ENCODE measurements at places on chromosomes 2 and 18.

DNA sequence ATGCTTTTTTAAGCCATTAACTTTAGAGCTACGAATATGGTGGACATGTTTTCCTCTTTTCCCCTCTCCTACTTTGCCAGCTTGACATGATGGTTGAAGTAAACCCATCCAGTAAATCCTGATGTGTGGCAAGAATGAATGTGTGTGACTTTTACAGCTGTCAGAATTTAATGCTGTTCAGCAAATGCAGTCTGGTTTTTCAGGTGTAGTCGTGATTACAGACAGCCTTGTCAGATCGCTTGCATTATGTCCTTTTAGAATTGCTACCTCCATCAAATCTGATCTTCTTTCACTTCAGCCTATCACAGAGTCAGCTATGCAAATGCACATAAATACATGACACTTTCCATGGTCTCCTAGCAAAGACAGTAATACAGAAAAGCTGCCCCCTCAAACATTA lies 278.5 kb downstream of the FBXO15 start:
- DNase-seq: no peak

DNA sequence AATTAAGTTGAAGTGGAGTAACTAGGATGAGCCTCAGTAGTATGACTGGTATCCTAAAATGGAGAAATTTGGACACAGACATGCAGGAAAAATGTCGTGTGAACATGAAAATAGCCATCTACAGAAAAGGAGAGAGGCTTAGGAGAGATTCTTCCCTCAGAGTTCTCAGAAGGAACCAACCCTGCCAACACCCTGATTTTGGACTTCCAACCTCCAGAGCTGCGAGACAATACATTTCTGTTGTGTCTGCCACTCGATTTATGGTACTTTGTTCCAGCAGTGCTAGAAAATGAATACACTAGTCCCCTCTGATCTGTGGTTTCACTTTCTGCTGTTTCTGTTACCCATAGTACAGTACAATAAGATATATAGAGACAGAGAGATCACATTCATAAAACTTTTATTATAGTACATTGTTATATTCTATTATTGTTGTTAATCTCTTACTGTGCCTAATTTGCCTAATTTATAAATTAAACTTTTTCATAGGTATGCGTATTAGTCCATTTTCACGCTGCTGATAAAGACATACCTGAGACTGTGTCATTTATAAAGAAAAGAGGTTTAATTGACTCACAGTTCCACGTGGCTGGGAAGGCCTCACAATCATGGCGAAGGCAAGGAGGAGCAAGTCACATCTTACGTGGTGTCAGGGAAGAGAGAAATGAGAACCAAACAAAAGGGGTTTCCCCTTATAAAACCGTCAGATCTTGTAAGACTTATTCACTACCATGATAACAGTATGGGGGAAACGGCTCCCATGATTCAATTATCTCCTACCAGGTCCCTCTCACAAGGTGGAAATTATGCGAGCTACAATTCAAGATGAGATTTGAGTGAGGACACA lies 41.3 kb downstream of the PLEKHA3 start:
- no peak for DNase-seq

- no peak for DNase-seq
These were observed 32.9 kb downstream of the INO80C start for GRCh38 chr18:35464831-35465279.

GRCh38 chr2:26969077-26969844 lies 1.2 kb upstream of the MAPRE3 start:
- DNase-seq: no peak

GRCh38 chr18:2466978-2467377 lies 104.3 kb downstream of the METTL4 start:
- no peak for DNase-seq

DNA sequence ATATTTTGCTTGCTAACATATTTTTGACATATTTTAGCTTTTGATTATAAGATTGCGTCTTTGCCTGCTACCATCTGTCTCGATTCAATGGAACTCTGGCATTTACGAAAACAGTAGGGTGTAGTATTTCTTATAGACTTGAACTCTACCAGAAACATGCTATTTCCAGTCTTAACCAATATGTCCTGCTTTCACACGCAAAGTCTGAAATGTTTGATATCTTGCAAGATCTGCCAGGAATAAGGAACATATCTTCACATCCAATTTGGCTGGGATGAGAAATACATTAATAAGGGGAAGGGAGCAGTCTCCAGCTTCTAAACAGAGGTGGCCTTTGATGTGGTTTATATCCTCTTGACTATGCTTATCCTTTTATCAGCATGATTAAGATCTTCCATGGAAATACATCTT lies 299.4 kb downstream of the ZNF521 start:
- DNase-seq: no peak

DNA sequence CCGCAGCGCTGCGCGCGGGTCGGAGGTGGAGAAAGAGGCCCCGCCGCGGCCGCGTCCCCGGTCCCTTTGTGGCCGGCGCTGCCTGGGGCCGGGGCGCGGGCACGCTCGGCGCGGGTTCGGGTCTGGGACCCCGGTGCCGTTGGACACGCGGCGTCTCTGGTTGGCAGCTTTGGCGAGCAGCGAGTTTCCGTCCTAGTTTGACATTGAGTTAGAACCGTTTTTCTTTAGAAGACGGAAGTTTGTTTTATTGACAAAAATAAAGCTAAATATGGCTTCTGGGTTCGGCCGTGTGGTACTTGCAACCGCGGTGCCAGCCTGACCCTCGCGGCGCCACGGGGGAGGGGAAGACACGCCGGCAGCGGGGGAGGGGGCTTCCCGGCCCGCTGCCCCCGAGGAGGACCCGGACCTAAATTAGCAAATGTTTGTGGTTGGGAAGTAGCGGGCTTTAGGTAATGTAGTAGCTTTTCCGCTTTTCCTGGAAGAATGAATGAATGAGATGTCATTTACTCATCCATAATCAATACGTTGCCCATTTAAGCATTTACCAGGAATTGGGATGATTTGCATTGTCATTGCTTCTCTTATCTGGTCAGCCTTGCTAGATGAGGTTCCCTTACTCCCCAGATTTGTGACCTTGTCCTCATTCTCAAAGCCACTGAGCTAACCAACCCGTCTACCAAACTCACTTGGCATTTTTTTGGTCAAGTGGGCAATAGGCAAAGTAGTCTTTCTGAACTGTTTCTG lies 530 bp downstream of the GALNT1 start:
- no peak for DNase-seq

- DNase-seq: no peak
These were observed 41.2 kb downstream of the MCFD2 start for GRCh38 chr2:46874236-46874929.

- DNase-seq: no peak
These were observed 38.7 kb downstream of the SLC4A5 start for GRCh38 chr2:74304332-74305148.

GRCh38 chr2:48116497-48116896 lies 210.2 kb upstream of the FBXO11 start:
- DNase-seq: no peak

DNA sequence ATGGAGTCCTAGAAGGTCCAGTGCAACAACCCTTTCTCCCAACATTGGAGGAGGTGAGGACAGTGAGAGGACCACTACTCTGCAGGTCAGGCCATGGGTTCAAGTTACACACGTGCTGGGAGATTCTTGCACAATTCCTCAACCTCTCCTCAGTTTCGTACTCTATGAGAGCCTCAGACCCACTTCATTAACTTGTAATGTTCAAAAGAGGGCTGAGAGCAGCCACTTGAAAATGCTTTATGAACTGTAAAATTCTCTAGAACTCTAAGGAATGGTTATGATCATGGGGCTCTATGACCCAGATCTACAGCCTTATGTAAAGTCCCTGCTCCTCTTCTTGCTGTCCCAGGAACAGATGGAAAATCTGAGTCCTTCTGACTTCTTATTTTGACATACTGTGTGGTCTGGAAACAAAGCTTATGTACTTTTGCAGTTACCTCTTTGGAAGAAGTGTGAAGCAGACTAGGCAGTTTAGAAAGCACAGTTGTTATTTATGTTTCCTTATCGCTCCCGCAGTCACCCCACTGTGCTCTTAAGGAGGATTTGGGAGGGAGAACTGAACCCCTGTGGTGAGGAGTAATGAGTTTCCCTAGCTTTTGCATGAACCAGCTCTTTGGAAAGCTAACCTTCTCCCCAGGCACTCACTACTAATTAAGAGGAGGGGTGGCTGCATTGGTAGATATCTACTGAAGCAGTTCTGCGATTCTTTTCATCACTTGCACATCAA lies 296.6 kb downstream of the LRRTM1 start:
- DNase-seq: peak; percentile 61

DNA sequence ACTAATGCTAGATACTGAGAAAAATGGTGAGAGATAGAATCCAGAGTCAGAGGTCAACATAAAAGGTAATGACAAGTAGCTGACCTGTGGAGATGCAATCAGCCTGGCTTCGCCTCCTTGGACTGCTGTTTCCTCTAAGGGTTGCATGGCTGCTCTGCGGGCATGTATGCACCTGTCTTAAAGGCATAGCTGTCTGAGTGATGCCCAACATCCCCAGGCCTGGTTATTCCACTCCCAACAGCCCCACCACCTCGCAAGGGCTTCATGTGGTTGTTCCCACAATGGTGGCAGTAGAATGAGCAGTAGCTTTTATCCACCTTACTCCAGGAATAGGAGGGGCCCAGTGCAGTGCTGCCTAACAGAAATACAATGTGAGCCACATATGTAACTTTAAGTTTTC lies 69.7 kb upstream of the ALK start:
- DNase-seq: no peak

DNA sequence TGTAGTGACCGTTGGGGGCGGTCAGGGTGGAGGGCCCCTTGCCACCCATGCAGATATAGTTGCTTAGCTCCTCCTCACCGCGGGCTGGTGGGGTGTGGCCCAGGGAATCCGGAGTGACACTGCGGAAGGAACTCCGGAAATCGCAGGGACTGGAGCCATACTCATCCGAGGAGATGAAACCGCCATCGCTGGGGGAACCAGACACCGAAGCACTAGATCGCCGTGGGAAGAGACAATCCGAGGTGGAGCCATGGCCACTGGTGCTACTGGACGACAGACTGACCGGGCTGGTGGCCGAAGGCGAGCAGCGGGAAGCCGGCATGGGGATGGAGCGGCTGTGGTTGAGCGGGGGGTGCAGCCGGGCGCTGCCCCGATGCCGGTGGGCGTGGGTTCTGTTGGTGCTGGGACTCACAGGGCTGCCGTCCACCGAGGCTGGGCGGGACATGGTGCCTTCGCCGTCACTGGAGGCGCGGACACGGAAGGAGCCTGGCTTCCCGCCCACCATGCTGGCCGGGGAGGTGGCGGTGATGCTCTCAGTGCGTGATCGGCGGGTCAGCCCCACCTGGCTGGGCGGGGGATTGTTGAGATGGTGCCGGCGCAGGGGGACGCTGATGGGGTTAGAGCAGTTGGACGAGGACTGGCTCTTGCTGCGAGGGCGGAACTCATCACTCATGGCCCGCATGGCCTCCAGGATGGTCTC lies 2.2 kb downstream of the IRS1 start:
- DNase-seq: no peak

GRCh38 chr2:213086050-213086449 lies 65.4 kb downstream of the IKZF2 start:
- no peak for DNase-seq

DNA sequence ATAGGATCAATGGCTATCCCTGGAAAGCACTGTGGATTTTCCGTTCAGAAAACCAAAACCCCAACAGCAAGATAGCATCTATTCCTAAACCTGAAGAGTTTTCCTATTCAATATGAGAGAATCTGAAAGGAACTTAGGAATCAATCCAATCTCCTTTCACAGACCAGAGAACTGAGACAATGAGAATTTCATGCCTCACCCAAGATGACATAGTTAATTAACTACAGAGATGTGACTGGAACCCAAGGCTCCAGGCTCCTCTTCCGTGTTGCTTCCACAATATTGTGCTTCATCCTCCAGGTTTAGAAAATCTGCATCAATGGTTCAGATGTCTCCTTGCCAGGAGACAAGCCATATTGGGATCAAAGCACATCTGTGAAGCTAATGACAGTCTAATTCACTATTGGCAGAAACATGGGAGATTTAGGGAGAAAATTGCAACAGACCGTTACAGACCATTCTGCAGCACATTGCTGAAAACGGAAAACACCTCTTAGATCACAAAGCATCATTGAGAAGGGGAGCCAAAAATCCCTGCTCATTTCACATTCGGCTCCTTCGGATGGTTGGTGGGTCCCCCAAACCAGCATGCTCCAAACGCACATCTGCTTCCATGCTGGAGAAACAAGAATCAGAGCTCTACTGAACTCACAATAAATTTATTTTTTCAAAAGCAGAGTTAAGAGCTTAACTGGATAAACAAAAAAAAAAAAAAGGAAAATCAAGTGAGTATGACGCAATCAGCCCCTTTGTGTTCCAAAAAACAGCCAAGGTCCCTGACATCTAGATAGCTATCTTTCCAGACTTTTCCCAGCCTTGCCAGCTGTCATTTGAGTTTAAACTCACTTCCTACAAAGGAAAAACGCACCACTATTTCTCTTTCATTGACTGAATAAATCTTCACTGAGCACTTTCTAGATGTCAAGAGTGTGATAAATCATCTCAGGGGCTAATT lies 290.3 kb downstream of the C1D start:
- DNase-seq: no peak

DNA sequence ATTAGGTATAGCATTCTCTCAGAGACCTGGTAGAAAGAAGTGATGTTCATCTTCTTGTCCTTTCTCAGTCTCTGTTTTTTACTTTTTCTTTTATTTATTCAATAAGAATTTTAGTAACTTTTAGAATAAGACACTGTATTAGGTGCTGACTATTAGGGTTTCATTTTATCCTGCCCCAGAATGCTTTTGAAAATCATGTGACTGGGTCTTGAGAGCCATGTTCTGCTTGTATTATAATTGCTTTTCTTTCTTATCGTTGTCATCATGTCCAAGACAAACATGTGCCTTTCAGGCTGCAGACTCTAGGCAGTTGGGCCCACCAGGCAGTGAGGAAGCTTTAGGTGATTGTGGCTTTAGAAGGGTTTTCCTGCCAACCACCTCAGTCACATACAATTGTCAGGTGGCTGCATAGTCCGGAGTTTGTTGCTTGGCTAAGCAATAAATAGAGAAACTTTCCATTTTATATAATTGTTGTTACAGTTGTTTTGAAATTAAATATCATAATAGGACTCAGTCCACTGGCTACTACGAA lies 15.1 kb downstream of the GRHL1 start:
- DNase-seq: no peak

GRCh38 chr2:234741976-234742375 lies 209.8 kb upstream of the SH3BP4 start:
- no peak for DNase-seq

GRCh38 chr2:124953921-124954320 lies 928.8 kb downstream of the CNTNAP5 start:
- DNase-seq: no peak

DNA sequence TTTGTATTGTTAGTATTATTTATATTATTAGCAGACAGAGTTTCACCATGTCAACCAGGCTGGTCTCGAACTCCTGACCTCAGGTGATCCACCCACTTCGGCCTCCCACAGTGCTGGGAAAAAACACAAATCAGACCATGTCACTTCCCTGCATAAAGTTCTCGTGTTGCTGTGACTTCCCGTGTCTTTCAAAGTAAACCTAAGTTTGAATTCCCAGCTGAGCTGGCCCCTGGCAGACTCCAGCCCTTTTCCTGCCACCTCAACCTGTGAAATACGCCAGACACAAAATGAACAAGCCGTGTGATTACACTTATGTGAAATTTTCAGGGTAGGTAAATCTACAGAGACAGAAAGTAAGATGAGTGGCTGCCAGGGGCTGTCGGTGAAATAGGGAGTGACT lies 7.9 kb downstream of the BOK start:
- no peak for DNase-seq

GRCh38 chr2:67806816-67807215 lies 256.0 kb downstream of the C1D start:
- DNase-seq: no peak
